Stimulated activated CD4-positive, alpha-beta T cell treated with anti-CD3 and anti-CD28 coated beads, Interleukin-1b, Interleukin-23, amount 100 ng/mL, for 1 hour (primary cell): ENCODE measurements at places on chromosomes 11 and 22.

GRCh38 chr11:63520606-63521170 is 14.8 kb downstream of the LGALS12 start:
- DNase-seq: no peak

DNA sequence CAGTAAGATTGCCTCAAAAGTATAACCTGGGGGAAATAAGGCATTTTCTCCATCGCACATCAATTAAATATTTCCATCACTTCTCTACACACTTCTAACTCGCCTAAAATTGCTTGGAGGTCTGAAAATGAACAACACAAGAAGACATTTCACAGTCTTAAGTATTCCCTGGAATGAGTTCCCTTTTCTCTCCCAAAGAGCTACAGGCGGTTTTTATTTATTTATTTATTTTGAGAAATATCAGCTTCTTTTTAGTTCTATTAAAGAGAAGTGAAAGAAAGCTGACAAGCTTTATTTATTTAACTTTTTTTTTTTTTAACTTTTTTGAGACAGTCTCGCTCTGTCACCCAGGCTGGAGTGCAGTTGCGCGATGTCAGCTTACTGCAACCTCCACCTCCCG is 11.5 kb upstream of the PARVB start:
- DNase-seq: no peak

DNA sequence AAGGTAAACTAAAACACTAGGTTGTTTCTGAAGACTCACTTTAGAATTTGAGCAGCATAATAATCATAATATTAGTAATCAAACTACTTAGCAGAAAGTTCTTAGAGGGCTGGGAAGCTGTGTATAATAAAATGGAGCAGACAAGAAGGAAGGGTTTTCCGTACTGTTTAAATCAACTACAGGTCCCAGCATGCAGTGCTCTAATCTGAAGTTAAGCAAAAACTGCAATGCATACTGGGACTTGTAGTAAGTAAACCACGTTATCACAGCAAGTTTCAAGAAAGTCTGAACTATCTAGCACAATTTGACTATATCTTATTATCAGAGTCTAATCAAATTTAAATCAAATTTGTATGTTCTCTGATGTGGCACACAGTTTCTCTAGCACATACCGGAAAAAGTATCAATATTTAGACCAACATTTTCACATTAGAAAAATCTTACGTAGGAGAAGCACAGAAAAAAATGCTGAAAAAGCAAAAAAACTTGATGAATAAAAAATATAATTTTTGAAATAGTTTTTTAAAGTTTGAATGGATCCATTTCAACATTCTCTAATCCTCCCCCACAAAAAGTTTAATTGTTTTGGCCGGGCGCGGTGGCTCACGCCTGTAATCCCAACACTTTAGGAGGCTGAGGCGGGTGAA is 8.2 kb downstream of the PHF21A start:
- DNase-seq: no peak

- DNase-seq: no peak
Measured at GRCh38 chr11:35227576-35228327, 88.8 kb downstream of the CD44 start.

GRCh38 chr11:5229356-5229755 is 2.5 kb upstream of the HBB start:
- no peak for DNase-seq

DNA sequence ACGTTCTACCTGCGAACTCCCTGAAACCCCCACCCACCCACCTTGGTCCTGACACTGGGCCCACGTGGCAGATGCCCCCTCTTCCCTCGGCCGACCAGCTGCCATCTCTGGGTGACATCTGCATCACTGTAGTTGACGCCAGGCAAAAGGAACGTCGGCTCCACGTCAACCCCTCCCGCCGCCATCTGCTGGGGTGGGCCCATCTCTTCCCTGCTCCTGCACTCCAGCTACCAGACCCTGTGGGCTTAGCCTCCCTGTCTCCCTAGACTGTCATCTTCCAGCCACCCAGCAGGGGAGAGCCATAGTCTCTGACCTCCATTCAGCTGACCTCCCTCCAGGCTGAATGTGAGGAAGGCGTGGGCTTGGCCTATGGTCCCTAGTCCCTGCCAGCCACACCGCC is 21.4 kb downstream of the CHID1 start:
- DNase-seq: no peak
